GM12878 (cell line): ENCODE measurements at places on chromosomes 1 and 21.

- DNase-seq = no peak
Measured at GRCh38 chr1:56125316-56125715, 454.0 kb downstream of the PLPP3 start.

GRCh38 chr1:67814121-67814772, 19.0 kb downstream of the GNG12 start:
- no peak for DNase-seq

DNA sequence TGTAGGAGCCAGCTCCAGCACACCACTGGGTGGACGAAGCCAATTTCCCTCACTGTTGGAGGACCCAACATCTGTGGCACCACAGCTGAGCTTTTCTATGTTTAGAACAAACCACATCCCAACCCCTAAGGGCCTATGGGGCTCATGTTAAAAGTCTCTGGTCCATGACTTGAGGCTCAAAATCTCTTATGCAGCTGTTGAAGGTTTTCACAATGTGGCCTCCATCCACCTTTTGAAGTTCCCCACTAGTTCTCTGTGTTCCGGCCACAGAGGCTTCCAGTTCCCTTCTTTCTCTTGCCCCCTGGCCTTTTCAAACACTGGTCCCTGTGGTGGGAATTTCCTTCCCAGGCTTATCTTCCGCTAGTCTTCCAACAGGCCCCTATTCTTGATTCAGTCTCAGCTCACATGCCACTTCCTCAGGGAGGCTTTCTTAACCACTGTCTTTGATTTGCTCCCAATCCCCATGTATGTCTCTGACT, 3.9 kb upstream of the IFNLR1 start:
- peak; percentile 80 for DNase-seq

GRCh38 chr1:222049176-222049575, 307.3 kb upstream of the DUSP10 start:
- DNase-seq = no peak

GRCh38 chr1:98373056-98373455, 288.5 kb upstream of the SNX7 start:
- no peak for DNase-seq
